Activated CD4-positive, alpha-beta T cell treated with anti-CD3 and anti-CD28 coated beads, Interleukin-2, amount 10 ng/mL, durations not matched to agents 24 days and 14 days (primary cell): ENCODE measurements at places on chromosomes 16 and 17.

- peak; percentile 76 for DNase-seq
Observed at GRCh38 chr16:79283578-79283977, 317.0 kb downstream of the MAF start.

DNA sequence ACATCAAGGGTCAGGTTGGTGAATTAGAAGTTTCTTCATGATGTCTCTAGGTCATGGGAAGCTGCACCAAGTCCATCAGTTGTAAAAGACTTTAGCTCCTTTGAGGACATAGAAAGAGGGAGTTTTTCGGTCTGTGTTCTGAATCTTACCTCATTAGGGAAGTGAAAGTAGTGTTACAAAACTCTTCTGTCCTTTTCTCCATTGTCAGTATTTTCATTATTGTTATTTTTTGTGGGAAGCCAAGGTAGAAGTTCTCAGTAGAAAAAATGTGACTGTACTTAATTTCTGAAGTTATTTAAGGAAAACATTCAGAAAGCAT, 24.2 kb downstream of the MAP3K3 start:
- no peak for DNase-seq

DNA sequence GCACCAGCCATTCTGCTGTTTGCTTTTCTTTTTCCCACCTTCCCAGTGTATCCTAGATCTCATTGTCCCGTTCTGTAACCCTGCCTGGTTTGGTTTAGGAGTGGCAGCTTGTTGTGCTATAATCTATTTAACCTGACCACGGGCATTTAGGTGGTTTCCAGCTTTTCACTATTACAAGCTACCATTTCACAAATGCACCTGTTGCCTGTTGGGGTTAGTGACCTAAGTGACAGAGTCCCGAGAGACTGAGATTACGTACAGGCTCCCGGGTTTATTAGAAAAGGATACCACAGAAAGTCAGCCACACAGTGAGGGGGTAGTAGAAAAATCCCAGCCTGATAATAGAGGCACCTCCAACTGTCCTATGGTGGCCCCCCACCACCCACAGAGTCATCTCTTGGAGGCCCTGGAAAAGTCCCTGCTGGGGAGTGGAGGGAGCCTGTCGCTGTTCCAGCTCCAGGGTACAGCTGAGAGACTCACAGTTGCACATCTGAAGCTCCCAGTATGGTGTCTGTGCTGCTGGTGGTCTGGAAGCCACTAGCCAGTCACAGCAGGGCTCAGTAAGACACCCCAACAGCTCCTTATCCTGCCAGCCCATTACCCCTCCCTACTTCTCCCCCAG, 21.2 kb downstream of the CLEC16A start:
- DNase-seq: peak; percentile 71

GRCh38 chr16:6068063-6068462, 970.5 kb upstream of the EEF2KMT start:
- no peak for DNase-seq
